ENCODE measurements at places on chromosomes 13 and 19.
A peak's percentile ranks its signal among the peaks of the same experiment; 100 is the strongest.

GRCh38 chr19:14198384-14199376 lies 7.3 kb downstream of the ADGRL1 start:
- no peak for DNase-seq

GRCh38 chr19:6737873-6738786 lies 750 bp upstream of the GPR108 start:
- DNase-seq = peak; percentile 65

GRCh38 chr13:101749584-101749983 lies 297.1 kb downstream of the ITGBL1 start:
- DNase-seq = no peak

GRCh38 chr13:109781384-109782065 lies 4.9 kb downstream of the IRS2 start:
- DNase-seq = no peak

DNA sequence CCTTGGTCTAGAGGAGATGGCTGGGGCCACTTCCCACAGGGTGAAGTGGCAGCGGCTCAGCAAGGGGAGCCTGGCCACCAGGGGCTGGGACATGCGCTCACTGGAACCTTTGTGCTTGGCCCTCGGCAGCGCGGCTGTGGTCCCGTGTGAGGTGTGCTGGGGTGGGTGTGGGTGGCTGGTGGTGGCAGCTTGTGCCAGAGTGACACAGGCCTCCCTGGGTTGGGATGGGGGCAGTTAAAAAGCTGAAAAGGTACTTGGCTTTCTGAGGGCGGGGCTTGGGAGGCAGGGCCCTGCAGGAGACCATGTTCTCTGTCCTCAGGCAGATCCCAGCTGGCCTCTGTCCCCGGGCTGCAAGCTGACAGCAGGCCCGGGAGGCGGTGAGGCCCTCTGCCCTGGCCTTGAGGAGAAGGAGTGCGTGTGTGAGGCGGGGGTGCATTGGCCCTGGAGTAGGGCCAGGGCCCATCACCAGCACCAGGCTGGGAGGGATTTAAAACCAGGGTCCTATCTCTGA lies 17.3 kb downstream of the MPND start:
- DNase-seq = no peak

DNA sequence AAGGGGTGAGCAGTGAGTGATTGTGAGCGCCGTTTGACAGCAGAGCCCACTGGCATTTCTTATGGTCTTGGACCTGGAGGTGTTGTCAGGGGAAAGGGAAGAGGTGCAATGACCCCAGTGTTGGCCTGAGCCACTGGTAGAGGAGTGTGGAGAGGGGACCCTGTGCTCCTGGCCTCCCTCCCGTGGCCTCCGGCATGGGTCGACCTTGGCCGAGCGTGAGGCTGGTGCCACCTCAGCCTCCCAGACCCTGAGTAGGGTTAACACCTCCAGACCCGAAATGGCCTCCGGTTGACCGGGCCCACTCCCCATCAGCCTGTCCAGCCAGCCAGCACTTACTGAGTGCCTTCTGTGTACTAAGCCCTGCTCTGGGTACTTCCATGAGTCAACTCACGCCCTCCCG lies 6.5 kb downstream of the TRAPPC5 start:
- no peak for DNase-seq

DNA sequence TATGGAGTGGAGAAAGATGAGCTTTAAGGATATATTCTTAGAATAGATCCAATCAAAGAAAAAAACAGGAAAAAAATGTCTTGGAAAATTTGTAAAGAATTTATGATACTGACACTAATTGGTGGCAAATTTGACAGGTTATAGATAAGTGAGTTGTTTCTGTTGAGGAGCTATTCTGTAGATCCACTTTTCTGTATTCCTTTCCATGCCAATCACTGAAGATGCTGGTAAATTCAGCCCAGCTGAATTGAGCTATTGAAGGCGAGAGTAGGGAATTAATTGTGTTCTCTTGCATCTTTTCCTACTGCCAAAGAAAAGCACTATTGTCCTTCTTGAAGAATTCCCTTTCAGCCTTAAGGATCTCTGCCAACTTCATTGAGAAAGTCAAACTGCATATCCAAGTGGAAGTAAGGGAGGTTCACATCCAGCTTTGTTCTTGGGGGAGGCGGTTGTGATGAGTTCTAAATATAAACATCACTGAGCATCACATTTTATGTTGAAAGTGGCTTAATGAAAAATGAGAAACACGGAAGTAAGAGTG lies 113.1 kb downstream of the PCDH9 start:
- no peak for DNase-seq

GRCh38 chr19:29098863-29099481 lies 114.0 kb downstream of the UQCRFS1 start:
- no peak for DNase-seq

GRCh38 chr13:29505950-29506349 lies 89.5 kb downstream of the SLC7A1 start:
- DNase-seq = no peak

DNA sequence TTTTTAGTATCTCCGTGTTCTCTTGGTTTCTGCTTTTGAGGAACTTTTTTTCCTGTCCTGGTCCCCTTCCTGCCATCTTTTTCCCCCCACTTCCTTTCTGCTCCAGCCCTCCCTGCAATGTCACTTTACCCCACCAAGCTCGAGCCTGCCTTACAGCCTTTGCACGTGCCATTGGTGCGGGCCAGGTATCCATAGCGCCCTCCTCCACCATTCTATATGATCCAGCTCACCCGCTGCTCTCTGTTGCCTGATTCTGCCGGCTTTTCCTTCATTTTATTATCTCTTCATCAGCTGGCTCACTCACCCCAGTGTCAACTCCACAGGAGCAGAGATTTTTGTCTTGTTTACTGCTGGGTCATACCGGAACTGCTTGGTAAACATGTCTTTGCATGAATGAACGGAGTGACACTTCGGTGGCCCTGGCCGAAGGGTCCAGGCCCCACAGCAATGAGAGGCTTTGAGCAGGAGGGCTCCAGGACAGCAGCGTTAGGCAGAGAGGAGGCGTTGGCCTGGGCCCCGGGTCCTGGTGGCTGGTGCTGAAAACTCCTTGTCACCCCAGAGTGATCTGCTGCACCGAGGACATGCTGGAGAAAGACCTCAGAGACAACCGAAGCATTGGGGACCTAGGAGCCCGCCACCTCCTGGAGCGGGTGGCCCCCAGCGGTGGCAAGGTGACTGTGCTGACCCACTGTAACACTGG lies 1.2 kb downstream of the MRI1 start:
- no peak for DNase-seq

GRCh38 chr13:89584058-89584620 lies 1763.3 kb upstream of the MIR17HG start:
- no peak for DNase-seq

GRCh38 chr13:101120007-101120406 lies 296.3 kb downstream of the NALCN start:
- DNase-seq = no peak

- no peak for DNase-seq
Measured at GRCh38 chr19:34997071-34997617, 3.0 kb upstream of the GRAMD1A start.

- no peak for DNase-seq
Measured at GRCh38 chr19:3310711-3311110, 55.7 kb upstream of the NFIC start.

GRCh38 chr19:1266129-1266915 lies 2.8 kb upstream of the CIRBP start:
- peak; percentile 74 for DNase-seq

DNA sequence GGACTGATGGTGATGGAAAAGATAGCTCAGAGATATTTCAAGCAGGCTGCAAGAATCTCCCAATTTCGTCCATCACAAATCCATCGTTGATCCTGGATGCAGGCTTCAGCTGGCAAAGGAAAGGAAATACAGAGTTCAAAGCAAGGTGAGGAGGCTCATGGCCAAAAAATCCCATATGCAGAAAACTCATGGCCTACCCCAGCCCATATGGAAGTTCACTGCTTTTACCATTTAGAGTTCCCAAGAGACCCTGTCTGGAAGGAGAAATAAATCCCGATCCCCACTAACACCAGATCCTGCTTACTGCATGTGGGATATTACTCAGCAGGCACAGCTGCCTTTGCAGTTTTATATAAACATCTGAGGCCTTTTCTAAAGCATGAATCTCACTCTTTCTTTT lies 412.9 kb upstream of the SPRY2 start:
- DNase-seq = no peak

DNA sequence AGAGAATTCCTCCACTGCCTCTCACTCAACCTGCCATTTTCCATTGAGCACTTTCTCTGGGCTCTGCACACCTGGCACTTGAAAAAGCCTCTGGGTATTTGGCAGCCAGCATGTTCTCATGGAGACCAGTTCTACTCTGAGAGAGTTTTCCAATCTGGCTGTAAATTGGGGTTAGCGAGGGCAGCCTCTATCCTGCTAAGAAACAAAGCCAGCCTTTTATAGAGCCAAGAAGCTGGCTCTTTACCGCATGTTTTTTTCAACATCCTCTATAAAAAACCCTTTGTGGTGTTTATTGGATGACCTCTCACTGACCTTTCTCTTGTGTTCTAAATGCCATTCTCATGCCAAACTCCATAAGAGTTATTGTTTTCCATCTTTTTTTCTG lies 52.6 kb upstream of the RCBTB2 start:
- no peak for DNase-seq

DNA sequence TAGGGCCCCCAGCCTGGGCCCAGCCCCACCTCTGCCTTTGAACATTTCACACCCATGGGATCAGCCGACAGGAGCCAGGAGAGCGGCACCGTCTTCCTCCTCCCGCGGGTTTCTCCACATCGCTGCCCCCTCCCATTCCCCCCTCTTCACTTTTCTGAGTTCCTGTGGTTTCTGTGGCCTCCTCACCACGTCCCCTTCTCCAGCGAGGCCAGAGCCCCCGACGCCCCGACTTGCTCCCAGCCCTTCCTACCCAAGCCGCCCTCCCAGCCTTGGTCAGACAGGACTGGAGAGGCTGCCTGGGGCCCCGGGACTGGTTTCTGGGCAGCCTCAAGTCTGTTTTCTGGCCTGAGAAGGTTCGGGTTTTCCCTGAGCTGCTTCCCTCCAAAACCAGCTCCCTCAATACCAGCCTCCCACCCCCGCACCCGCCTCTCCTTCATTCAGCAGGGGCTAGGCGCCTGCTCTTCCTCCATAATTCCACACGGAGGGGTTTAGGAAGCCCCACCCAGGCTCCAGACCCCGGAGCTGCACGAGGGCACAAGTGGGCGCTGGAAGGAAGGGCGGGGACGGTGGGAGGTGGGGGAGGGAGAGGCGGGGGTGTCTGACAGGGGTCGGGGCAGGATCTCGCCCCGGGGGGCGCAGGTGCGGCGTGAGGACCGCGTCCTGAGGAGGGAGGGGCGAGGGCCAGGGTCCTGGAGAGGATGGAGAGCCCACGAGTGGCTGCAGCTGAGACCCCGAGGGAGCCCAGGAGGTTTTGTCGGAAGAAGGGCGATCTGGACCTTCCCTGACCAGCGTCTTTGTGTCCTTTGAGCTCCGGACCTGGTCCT lies 4.0 kb upstream of the SIGLEC10 start:
- DNase-seq = no peak

- no peak for DNase-seq
Measured at GRCh38 chr19:29681422-29682235, 16.4 kb downstream of the PLEKHF1 start.

GRCh38 chr13:28474491-28475134 lies 20.3 kb downstream of the FLT1 start:
- DNase-seq = no peak

- DNase-seq = no peak
Measured at GRCh38 chr13:85828094-85828684, 29.0 kb upstream of the SLITRK6 start.

DNA sequence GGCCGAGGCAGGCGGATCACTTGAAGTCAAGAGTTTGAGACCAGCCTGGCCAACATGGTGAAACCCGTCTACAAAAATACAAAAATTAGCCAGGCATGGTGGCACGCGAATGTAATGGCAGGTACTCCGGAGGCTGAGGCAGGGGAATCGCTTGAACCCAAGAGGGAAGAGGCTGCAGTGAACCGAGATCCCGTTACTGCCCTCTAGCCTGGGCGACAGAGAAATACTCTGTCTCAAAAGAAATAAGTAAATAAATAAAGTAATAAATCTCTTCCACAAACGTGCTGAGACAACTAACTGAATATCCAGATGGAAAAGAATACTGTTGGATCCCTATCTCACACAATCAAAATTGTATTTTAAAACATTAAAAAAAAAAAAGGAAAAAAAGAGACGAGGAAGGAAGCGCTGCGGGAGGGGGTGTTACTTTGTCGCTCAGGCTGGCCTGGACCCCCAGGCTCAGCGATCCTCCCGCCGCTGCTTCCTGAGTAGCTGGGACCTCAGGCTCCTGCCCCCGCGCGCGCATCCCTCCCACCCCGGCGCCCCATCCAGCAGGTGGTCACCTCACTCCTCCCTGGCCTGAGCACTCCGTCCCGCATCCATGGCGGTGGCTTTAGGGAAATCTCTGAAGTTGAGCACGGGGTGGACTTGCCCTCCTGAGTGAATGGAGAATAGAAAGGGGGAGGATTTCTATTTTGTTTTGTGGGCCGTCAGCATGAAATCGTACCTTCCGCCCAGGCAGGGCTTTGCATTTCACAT lies 628 bp upstream of the ZNF813 start:
- no peak for DNase-seq

GRCh38 chr19:29675650-29676186 lies 10.5 kb downstream of the PLEKHF1 start:
- DNase-seq = no peak

DNA sequence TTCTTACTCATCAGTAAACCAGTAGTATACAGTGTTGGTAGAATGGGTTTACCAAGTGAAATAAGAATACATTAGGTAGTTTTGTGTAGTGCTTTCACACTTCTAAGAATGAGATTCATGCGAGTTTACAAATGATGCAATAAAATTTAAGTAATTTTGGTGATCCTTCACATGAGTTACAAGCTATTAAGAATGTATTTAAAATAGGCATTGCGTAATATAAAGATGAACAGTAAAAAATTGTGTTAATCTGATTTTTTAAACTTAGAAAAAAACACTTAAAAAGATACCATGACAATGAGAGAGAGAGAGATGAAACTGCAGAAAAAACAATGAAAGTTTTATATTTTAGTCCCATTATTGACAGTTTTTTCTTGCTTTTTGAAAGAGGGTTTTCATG lies 570.5 kb downstream of the SLITRK6 start:
- no peak for DNase-seq

DNA sequence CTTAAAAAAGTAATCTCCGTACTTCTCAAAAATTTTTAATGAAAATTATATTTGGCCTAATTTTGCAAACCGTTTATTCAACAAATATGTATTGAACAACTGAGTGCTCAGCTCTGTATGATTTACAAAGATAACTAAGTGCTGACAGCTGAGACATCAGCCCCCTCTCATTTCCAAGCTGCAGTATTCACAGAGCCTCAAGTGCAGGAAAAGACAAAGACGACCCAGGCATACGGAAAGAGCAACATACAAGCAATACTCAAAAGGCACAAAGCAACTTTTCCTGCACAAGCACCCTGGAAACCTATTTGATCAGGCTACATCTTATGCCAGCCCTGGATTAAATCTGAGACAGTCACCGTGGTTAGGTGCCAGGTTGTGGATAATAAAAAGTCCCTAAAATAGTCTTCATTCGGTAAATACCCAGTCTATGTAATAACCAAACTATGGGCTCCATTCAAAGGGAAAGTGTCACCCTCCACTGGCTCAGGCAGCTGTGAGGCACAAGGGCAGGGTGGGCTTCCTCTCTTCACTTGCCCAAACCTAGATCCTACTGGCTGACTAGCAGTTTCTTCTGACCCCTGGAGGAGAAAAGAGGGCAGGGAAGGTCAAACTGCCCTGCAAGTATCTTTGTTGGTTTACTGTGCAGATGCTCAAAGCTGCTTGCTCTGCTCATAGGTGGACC lies 65.5 kb downstream of the TBC1D4 start:
- DNase-seq = no peak

All from T follicular helper cell (primary cell).